ENCODE measurements at places on chromosomes 12 and 14.

DNA sequence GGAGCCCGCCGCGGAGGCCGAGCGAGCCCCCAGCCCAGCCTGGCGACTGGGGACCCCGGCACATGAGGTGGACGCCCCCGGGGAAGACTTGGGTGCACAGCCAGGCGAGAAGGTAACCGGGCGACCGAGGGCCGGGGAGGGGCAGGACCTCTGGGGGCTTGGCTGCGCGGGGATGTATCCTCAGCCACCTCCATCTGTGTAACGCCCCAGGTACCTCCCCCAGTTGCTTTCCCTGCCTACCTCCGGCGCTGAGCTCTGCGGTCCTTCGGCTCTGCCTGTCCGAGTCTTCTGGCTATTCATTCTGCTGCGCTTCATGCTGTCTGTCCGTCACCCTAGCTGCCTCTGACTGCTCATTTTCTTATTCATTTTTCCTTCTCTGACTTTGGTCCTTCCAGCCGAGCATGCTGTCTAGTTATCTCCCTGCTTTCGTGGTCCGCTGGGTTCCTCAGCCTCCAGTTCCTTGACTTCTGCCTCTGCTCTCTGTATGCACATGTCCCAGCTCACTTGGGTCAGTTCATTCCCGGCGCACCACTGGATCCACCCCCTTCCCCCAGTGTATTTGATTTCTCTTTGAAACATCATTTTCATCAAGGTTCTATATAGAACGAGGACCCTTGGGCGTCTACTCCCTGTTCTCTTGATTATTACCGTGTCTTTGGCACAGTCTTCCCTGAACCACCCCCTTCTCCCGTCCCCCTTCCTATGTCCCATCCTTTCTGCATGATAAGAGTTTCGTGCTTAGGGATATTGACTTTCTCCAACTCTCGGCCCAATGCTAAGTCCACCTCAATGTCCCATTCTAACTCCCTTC is 612 bp downstream of the PHC1 start:
- peak; percentile 62 for DNase-seq

GRCh38 chr14:73267474-73267873 is 30.2 kb downstream of the PAPLN start:
- DNase-seq, result no peak

DNA sequence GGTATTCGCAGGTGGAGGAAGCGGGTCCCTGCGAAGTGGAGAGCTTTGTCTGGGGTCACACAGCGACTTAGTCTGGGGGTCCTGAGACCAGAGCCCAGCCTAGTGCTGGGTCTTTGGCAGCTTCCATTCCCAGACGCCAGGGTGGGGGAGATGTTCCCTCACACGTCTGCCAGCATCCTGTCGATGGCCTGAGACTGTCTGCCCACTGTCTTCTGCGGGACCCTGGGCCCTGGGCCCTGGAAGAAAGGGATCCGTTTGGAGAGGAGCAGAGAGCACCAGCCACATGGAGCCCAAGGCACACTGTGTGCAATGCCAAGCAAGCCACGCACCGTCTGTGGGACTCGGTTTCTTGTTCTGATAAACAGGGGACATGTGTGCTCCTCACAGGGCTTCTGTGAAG is 197.2 kb downstream of the KIF26A start:
- DNase-seq, result no peak

GRCh38 chr14:105616802-105617192 is 90.4 kb downstream of the TMEM121 start:
- no peak for DNase-seq

- no peak for DNase-seq
These were observed 131.6 kb downstream of the SEC23A start for GRCh38 chr14:38971258-38971921.

GRCh38 chr14:87628780-87629179 is 364.2 kb downstream of the GALC start:
- DNase-seq, result no peak

GRCh38 chr14:50045039-50045711 is 71.2 kb downstream of the VCPKMT start:
- peak; percentile 83 for DNase-seq

DNA sequence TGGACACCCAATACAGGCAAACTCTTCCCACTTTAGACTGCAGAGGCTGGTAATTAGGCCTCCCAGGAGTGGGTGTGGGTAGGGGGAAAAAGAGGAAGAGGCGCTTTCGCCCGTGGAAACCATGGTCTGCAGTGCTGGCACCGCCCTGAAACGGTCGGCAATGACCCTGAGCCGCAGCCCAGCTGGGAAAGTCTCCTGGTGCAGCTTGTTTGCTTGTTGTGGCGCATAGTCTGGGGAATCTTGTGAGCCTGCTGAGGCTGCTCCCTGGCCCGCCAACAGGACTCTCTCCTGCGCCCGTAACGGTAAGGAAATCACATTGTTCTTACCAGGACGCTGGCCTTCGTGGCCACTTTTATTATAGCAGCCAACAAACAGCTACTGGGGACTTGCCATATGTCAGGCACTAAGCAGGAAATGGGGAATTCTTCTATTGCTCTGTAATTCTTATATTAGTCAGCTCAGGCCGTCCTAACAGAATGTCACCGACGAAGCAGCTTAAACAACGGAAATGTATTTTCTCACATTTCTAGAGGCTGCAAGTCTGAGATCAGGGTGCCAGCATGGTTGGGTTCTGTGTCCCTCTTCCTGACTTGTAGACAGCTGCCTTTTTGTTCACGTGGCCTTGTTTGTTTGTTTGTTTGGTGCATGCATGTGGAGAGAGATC is 52.5 kb upstream of the RIN3 start:
- DNase-seq, result peak; percentile 76

GRCh38 chr12:54437243-54437642 is 18.2 kb upstream of the ITGA5 start:
- DNase-seq, result no peak

DNA sequence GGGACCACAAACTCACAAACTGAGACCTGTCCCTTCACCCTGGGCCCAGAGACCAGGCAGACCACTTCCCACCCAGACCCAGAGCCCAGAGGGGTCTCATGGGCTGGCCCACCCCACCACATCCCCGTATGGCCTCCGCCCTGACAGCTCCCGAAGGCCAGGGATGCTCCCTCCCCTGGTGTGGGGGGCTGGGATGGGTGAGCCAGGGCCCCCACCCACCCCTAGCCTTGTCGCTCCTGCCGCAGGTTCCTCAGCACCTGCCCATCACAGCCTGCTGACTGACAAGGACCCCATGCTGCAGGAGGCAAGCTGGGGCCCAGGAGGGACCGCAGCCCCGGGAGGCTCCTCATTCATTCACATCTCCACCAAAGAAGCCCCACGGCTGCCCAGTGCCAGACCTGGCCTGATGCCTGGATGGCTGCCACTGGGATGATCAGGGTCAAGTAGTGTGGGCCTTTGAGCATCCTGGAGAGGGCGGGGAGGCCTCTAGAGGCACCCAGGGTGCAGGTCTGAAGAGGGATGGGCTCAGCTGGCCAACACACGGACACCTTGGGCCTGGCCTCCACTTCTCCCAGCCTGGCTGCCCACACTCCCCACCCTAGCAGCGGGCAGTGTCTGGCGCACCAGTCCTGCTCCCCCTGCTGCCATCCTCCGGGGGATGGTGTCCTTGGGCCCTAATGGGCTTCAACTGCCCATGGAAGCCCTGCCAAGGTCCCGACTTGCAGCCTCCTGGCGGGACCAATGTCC is 24.7 kb upstream of the GPR132 start:
- DNase-seq, result no peak

GRCh38 chr14:100822532-100823296 is 3.2 kb upstream of the MEG3 start:
- no peak for DNase-seq

GRCh38 chr14:59377491-59377890 is 87.7 kb downstream of the GPR135 start:
- no peak for DNase-seq

- DNase-seq, result no peak
These were observed 91.3 kb downstream of the NINJ2 start for GRCh38 chr12:571795-572531.

DNA sequence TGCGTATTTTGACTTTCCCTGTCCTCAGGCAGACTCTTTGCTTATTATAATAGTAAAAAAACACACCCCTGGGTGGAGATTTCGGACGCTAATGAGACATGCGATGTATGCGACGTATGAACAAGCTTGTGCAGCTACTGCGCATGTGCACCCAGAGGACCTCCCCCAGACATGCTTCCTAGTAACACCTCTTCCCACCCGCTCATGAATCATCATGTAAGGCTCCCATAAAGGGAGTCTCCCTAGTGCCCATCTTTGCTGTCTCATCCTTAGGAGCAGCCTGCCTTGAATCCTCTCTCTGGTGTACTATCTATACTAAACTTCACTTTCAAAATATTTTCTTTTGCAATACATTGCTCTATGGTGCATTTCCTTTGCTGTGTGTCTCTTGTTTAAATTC is 210.1 kb downstream of the TMEM132D start:
- no peak for DNase-seq

DNA sequence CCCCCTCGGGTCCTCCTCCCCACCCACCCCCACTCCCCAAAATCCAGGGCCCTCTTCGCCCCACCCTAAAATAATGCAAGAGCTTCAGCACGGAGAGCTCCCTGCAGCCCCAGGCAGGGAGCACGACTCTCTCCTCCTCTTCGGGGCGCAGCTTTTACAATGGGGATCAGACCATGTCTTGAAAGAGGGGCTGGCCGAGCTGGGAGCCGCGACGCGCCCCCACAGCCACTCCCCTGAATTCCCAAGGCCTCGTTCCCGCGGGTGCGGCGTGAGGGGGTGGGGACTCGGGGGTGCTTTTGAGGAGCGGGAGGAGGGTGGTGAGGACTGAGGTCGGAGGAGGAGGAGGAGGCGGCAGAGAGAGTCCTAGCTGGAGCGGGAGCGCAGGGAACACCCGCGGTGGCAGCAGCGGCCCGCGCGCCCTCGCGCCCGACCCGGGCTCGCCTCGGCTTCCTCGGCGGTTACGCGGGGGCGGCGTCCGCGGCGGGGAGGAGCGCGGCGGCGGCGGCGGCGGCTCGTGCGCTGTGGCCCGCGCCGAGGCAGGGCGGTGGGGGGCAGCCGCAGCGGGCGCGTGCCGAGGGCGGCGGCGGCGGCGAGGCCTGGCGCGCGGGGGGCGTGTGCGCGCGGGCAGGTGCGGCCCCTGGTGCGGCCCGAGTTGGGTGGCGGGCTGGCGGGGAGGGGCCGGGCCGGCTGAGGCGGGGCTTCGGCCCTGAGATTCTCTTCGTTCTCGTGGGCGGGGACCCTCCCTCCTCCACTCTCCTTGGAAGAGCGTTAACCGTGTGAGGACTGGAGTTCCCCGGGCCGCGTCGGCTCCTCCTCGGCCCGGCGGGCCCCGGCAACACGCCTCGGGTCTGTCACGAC is at the start of gene ANKS1B:
ANKS1B (minus strand) TSS at position 666 of the 858 bp plus-strand sequence. CDS start 699 bp downstream, outside the sequence.
- DNase-seq, result peak; percentile 70

GRCh38 chr12:2652011-2652400 is 142.8 kb upstream of the FKBP4 start:
- no peak for DNase-seq

GRCh38 chr14:99760817-99761216 is 32.4 kb upstream of the EML1 start:
- DNase-seq, result no peak

- peak; percentile 78 for DNase-seq
These were observed 8.5 kb upstream of the KRT75 start for GRCh38 chr12:52442600-52443061.

DNA sequence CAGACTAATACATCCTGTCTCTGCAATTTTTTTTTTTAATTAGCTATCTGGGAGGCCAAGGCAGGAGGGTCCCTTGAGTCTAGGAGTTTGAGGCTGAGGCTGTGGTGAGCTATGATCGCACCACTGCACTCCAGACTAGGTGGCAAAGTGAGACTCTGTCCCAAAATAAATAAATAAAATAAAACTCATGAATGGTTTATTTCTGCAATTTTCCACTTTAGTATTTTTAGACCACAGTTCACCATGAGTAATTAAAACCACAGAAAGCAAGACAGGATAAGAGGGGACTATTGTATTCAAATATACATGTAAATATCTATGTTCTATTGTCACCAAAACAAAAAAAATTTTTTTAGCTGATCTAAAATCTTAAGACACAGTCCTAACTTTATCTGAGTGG is 17.8 kb downstream of the TAOK3 start:
- no peak for DNase-seq
